NCI-H187 treated with DMSO at 0.1 percent for 48 hours (cell line): ENCODE measurements at places on chromosomes 3 and 15.

DNA sequence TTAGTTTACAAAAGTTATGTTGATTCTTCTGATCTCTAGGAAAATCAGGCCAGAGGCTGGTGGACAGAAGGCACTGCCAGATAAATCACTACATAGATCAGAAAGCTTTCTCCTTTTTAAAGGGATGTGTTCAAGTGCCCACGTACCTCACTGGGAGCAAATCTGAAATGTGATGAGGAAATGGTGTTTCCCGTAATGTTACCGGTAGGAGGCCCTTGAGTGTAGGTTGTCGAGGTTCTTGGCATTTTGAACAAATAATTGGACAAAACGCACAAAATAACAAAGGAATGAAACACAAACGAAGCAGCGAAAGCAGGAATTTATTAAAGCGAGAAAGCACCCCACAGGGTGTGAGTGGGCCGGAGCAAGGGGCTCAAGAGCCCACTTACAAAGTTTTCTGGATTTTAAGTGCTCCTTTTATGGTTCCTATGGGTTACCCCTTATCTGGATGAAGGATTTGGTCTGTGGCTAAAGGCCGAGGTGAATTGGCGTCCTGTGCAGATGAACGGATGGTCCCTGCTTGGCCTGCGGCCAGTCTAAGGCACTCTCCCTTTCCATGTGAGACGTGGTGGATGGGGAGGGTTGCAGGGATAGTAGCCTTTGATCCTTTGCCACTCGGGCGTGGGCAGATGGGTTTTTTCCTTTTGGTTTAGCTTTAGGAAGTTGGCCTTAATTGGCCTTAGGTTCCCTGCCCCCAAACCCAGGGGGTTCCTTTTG is 1.0 kb downstream of the SNX1 start:
- DNase-seq: no peak

DNA sequence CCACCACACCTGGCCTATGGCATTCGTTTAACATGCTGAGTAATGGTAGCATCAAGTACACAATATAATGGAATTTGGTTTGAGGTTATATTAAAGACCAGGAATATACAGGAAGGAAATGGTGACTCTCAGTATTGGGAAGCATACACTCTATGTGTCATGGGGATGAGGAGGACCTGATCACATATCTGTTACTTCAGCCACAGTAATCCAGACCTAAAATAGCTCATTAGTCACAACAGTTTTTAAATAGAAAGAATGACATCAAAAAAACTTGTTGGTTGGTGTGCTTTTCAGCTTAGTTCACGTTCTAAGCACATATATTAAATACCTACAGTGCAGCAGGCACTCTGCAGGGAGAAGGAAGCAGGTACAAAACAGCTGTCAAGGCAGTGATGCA is 52.5 kb upstream of the ATP2C1 start:
- no peak for DNase-seq

GRCh38 chr3:4292301-4292700 is 10.9 kb upstream of the SETMAR start:
- no peak for DNase-seq

GRCh38 chr3:120304616-120305015 is 19.6 kb upstream of the GPR156 start:
- no peak for DNase-seq

- DNase-seq: no peak
Observed at GRCh38 chr15:81032355-81032754, 31.6 kb downstream of the TLNRD1 start.

GRCh38 chr3:125200731-125201139 is 11.8 kb downstream of the SLC12A8 start:
- no peak for DNase-seq

GRCh38 chr15:63523306-63523990 is 19.1 kb downstream of the USP3 start:
- no peak for DNase-seq

DNA sequence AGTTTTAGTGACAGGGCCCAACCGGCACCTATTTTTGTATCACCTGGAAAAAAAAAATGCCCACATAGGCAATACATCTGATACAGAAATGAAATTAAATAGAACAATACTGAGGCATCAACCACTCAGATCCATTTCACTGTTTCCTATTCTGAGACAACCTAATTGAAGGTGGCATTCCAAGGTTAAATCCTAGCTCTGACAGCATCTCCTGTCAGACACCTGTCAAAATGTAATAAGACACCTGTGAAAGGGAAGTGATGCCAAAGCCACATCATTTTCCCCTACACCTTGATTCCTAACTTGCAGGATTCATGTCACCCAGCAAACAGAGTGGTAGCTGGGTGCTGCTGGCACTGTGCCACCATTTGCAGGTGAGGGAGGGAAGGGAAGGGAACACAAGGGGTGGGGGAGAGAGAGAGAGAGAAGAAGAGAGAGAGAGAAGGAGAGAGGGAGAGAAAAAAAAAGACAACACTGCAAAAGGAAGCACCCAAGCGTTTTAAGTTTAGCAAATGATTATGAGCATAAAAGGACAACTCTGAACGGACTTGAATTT is 1044.6 kb upstream of the CFAP20DC start:
- DNase-seq: no peak

DNA sequence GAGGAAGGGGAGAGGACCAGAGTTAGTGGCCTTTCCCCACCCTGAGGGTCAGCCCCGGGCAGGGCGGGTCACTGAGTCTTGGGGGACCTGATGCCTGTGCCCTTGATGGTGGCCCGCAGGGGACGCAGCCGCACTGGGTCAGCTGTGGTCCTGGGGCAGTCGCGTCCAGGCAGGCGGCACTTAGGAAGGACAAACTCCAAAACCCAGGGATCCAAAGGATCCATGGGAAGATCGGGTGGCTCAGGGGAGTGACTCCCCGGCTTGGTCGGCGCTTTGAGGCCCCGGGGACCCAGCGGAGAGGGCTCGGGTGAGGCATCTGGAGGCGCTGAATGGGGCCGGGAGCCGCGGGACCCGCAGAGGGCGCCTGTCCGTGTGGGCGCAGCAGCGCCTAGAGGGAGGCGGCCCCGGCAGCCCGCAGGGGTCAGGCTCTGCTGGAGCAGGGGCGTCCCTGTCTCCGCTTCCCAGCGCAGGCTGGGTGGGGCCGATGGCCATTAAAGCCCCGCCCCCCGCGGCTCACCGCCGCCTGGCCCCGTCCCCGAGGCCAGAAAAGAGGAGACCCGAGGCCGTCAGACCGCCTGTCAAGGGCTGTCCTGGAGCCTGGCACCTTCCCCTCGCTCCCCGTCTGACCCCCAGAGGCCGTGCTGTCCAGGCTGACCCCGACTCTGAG is 17.5 kb downstream of the CIDEC start:
- DNase-seq: no peak

GRCh38 chr3:63975723-63976122 is 47.6 kb downstream of the PSMD6 start:
- DNase-seq: no peak

GRCh38 chr15:101773496-101774100 is 29.7 kb upstream of the OR4F6 start:
- DNase-seq: no peak

DNA sequence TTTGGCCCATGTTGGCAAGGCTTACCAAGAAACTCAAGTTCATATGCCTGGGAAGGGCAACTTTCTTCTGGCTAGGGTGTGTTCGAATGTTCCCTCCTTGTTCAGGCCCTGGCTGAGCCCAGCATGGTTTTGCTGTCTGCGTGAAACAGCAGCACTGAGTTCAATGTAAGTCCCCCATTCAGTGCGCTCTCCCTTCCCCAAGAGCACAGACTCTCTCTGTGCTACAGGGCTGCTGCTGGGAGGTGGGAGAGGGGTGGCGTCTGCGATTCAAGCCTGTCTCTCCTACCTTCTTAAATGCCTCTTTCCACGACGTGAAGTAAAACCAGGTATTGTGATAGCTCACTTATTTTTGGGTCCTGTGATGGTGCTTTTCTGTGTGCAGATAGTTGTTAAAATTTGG is 289.3 kb upstream of the GOLIM4 start:
- DNase-seq: no peak

DNA sequence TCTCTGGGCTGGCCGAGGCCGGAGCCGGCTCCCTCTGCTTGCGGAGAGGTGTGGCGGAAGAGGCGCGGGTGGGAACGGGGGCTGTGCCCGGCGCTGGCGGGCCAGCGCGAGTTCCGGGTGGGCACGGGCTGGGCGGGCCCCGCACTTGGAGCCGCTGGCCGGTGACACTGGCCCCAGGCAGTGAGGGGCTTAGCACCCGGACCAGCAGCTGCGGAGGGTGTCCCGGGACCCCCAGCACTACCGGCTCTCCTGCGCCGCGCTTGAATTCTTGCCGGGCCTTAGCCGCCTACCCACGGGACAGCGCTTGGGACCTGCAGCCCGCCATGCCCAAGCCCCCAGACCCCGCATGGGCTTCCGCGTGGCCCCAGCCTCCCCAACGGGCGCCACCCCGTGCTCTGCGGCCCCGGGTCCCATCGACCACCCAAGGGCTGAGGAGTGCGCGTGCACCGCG is 736.3 kb upstream of the ARRDC4 start:
- DNase-seq: no peak

GRCh38 chr3:115095236-115095635 is 51.9 kb downstream of the ZBTB20 start:
- DNase-seq: no peak

DNA sequence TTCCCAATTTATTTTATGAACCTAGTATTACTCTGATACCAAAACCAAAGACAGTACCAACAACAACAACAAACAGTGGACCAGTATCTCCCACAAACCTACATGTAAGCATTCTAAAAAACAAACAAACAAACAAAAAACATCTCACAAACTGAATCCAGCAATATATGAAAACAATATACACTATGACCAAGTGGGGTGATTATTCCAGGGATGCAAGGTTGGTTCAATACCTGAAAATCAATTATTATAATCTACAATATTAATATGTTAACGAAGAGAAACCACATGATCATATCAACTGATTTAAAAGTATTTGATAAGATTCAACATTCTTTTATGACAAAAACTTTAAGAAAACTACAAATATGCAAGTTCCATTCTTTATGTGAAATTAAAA is 391.3 kb downstream of the MAGI1 start:
- DNase-seq: no peak

DNA sequence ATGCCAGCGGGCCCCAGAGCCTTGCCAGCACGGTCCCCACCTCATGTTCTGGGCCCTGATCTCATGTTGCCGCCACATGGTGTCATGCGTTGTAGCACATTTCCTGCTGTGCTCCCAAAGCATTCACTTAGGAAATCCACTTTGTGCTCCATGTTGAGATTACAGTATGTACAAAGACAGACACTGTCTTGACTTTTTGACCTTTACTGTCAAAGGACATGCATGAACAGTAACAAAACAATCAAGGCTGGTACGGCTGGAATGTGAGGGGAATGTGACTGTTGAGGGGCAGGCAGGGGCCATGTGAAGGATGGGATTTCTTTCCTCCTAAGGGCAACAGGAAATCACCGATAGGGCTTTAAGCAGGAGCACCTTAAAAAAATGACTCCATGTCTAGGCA is 53.3 kb upstream of the RPL32 start:
- DNase-seq: no peak

- no peak for DNase-seq
Observed at GRCh38 chr3:30730967-30731366, 124.6 kb downstream of the TGFBR2 start.

DNA sequence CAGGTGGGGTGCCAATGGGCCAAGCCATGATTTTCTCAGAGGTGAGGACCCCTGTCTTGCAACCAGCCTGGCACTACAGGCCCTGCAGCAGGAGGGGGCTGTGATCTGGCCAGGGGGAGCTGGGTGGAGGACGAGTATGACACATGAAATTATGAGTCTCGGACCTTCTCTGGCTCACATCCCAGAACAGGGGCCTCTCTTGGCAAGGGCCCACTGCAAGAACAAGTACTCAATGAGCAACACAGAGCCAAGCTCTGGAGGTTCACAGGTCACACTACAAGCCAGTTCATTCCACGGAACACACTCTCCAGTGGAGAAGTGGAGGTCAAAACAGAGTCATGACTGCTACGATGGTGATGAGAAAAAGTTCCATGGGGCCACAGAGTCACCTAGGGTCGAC is 28.3 kb downstream of the CCDC32 start:
- DNase-seq: no peak

DNA sequence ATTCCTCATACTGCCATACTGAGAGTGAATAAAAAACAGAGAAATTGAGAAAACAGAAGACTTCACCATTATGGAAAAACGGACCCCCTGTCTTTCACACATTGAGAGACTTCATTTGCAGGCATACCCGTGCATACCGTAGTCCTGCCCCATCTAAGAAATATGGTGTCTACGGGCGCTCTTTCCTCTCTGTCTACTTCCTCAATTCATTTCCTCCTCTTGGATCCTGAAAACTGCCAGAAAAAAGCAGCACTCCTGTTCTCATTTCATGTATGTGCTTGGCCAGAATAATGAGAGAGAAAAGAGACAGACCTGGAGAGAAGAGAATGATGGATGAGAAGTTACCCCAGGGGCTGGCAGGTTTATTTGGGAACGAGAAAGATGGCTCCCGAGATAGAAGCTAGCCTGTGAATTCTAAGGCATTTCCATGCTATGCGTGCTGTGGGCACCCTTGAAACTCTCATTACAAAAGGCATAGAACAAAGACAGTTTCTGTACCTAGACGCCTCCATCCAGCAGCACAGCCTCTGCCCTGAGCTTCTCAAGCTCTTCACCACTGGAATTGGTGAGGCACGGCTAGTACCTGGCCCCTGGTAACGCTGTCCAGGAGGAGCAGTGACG is 62.5 kb upstream of the EPHB3 start:
- DNase-seq: no peak

DNA sequence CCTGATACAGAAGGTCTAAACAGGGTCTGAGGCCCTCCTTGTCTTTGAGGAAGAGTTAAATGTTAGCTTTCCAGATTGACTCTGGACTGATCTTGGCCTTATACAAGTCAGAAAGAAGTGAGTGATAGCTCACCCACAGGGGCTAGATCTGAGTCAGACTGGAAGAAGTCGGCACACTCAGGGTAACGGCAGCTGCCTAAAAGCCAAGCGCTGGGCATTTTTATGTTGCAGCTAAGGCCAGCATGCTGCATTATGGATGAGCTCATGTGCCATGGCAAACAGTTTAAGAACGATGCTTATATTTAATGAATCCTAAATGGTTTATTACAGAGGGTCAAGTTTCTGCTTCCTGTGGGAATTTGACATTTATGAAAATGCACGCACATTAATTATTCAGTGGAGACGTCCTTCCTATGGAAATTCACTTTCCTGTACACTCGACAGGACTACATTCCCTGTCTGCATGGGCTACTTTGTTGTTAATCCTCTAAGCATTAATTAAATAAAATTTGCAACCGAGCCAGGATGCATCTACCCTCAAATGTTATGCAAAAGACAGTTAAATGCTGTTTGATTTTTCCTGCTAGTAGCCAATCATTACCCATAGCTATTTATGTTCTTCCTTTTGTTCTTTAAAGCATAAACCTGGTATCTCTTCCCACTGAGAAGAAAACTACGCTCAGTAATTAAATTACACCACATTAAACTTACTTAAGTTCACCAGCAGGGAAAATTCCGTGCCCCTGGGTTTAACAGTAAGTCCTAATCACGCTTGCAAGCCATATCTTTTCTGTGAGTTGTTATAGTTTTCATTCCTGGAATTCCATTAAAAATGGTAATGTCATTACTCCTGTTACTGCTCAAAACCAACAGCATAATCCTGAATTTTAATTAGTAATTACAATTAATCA is 762.7 kb upstream of the CFAP20DC start:
- DNase-seq: no peak
